ENCODE measurements at places on chromosomes 4 and X.

DNA sequence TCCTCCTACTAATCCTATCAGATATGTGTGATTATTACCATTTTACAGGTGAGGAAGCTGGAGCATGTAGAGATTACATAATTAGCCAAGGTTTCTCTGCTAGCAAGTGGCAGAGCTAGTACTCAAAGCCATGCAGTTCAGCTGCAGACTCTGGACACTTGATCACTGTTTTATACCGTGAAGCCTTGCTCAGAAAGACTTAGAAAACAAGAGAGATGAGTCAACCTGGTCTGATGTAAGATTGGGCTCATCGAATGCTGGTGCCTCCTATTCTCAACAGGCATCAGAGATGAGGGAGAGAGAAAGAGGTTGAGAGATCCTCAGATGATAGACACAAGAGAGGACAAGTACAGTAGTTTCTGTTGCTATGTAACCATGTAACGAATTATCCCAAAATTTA is 19.0 kb upstream of the PDE5A start:
- DNase-seq: no peak

GRCh38 chr4:188680004-188680666 is 540.9 kb downstream of the TRIML1 start:
- no peak for DNase-seq

DNA sequence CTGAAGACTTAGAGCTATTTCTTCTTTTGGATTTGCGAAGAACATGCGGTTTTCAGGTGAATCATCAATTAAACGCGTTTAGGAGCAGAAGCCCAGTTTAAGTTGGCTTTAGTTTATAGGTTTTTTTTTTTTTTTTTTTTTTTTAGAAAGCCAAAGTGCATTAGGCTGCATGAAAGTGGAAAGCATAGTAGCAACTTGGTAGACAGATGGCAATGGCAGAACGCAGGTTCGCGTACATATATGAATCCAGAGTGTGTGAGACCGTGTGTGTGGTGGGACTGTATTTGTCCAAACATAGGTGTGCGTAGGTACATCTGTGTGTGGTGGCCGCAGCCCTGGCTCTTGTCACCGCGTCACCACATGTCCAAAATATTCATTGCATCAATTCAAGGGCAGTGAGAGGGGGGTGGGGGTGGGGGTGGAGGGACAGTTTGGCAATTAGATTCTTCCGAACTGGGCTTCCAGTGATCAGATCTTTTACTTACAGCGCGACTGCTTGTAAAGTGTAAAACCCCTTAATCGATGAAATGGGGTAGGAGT is 901 bp downstream of the JADE1 start:
- peak; percentile 3 for DNase-seq

GRCh38 chrX:19410259-19410658 is 66.5 kb downstream of the PDHA1 start:
- no peak for DNase-seq

GRCh38 chrX:27086237-27086636 is 376.9 kb downstream of the PPP4R3C start:
- DNase-seq: no peak

DNA sequence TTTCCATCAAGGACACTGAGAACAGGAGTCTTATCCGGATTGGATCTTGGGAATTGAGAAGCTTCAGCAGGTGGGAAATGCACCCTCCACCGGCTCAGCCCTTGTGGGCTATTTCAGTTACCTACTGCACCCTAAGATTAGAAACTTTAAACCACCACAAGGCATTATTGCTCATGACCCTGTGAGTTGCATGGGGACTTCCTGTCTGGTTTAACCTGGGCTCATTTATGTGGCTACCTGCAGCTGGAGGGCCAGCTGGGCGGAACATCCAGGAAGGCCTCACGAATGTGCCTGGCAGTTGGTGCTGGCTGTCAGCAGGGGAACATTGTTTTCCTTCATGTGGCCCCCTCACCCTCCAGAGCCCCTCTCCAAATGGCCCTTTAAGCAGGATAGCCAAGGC is 164.1 kb downstream of the DEFB131A start:
- DNase-seq: no peak

GRCh38 chr4:6742507-6742906 is 26.5 kb downstream of the BLOC1S4 start:
- DNase-seq: no peak

GRCh38 chr4:136078976-136079375 is 1453.3 kb downstream of the PCDH18 start:
- no peak for DNase-seq

GRCh38 chr4:40550948-40551462 is 78.7 kb downstream of the RBM47 start:
- no peak for DNase-seq
